ENCODE measurements at places on chromosomes 1 and 21. TPM values are rescaled to one million over a fixed set of nuclear protein-coding genes. Genes with fewer than 3 reads are reported as not detected.

DNA sequence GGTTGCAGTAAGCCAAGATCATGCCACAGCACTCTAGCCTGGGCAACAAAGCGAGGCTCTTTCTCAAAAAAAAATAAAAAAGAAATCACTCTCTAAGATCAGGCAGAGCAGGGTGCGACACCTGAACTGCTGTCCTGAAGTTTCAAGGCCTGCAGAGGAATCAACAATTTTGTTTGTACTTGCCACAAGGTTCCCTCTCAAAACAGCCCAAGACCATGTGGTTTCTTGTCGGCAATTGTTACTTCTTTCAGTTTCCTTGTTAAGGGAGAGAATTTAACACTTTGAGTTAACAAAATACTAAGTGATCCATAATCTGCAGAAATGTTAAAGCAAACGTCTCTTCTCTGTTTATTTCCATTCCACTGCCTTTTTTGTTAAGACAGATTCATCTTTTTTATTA, 36.5 kb downstream of the MACO1 start:
- H3K27me3 ChIP-seq, result no peaks in the 10 kb centered on the region
- H3K36me3 ChIP-seq, result no peaks in the 10 kb centered on the region
- no peak overlapping the region for H3K27ac ChIP-seq
- no peak for DNase-seq
- H3K4me3 ChIP-seq, result no peak overlapping the region
- no peaks in the 10 kb centered on the region for H3K4me1 ChIP-seq

Gene B4GALT2
- 39.1 TPM for total RNA-seq

DNA sequence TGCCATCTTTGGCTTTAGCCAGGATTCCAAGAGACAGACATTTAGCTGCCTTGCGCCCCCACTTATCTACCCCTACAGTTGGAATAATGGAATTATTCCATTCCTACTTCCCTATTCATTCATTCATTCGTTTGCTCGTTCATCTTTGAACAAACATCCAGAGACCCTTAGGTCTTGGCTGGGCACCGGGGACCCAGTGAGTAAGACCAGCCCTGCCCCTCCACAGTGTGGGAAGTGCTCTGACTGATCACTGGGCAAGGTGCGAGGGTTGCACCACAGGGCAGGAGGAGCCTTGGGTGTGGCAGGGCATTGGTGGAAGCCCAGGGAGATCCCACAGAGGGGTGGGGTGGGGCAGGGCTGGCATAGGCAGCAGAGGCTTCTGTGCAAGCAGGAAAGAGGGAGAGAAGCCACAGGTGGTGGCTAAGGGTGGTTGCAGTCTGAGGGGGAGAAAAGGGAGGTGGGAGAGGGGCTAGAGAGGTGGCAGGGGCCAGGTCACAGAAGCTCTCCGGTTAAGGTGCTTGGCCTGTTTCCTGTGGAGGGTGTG, 35.0 kb upstream of the TMEM61 start:
- no peaks in the 10 kb centered on the region for H3K36me3 ChIP-seq
- H3K4me3 ChIP-seq, result no peak overlapping the region
- H3K27me3 ChIP-seq, result no peaks in the 10 kb centered on the region

- no peak overlapping the region for H3K4me3 ChIP-seq
- DNase-seq, result no peak
- peaks cover 3% of the 10 kb centered on the region for H3K4me1 ChIP-seq
- peaks cover 99% of the 10 kb centered on the region for H3K36me3 ChIP-seq
- H3K27me3 ChIP-seq, result no peaks in the 10 kb centered on the region
Measured at GRCh38 chr1:21716169-21716568, 47.0 kb upstream of the RAP1GAP start.

DNA sequence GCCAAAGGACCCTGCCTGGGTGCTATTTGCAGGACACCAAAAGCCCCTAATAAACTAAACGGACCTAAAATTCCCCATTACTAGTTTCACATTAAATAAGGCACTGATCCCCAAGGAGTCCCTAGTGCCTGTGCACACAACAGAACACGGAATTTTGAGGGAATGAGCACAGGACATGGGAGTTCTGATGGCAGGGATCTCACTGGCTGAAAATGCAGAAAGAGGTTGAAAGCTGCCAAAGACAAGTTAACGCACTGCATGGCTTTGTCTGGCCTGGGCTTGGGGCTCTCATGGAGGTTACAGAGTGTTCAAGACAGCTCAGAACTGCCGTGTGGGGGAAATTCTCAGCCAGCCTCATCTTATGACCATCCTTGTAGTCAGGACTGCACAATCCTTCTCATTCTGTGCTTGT, 15.6 kb upstream of the ATP1B1 start:
- no peak overlapping the region for H3K27ac ChIP-seq
- no peaks in the 10 kb centered on the region for H3K36me3 ChIP-seq
- H3K27me3 ChIP-seq, result no peaks in the 10 kb centered on the region

GRCh38 chr1:24392982-24393650, 20.5 kb downstream of the STPG1 start:
- H3K4me1 ChIP-seq, result peaks cover 4% of the 10 kb centered on the region
- H3K27me3 ChIP-seq, result no peaks in the 10 kb centered on the region

DNA sequence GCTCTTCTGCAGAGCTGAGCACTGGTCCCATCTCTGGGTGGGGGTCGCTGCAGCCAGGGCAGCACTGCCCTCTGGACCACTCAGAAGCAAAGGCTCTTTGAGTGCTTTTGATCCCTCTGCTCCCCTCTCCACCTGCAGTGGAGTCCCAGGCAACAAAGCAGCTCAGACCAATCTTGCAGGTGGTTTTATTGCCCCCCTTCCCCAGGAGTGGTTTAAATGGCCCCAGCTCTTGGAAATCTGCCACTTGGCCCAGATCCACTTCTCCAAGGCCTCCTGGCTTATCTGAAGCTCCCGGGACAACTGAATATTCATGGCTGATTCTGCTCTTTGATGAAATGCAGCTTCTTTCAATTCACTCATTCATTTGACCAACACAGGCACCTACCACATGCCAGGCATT, 2.7 kb downstream of the STUM start:
- peaks cover 62% of the 10 kb centered on the region for H3K27me3 ChIP-seq
- no peak overlapping the region for H3K27ac ChIP-seq
- H3K36me3 ChIP-seq, result no peaks in the 10 kb centered on the region
- peaks cover 28% of the 10 kb centered on the region for H3K4me1 ChIP-seq
- no peak for DNase-seq
- H3K4me3 ChIP-seq, result no peak overlapping the region

Gene PLA2G4A
- 11.7 TPM for total RNA-seq

- no peak for DNase-seq
- no peaks in the 10 kb centered on the region for H3K36me3 ChIP-seq
- peaks cover 4% of the 10 kb centered on the region for H3K4me1 ChIP-seq
- no peak overlapping the region for H3K4me3 ChIP-seq
Measured at GRCh38 chr1:178046591-178047270, 47.2 kb upstream of the RASAL2 start.

DNA sequence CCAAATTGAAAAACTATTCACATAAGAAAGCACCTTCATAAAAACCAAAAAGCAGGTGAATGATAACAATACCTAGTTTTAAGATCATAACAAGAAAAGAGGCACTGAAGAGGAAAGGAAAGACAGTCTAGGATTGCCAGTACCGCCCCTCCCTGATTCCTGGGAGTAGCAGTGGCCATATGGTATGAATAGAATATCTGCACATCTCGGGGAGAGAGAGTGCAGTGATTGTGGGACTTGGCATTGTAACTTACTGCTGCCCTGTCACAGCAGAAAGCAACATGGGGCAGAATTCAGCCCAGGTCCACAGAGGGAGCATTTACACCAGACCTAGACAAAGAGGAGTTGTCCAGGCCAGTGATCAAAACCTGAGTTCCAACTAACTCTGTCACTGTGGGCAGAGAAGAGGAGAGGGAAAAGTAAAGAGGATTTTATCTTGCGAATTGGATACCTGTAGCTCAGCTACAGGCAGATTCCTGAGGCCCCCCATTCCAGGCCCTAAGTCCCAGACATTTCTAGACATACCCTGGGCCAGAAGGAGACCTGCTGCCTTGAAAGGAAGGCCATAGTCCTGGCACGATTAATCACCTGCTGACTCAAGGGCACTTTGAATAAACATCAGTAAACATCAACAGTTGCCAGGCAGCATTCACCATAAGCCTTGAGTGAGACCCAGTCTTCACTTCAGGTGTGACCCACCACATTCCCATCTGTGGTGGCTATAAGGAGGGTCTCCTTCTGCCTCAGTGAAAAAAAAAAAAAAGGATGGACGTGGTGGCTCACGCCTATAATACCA, 397.5 kb downstream of the TGFB2 start:
- no peak overlapping the region for H3K4me3 ChIP-seq
- no peaks in the 10 kb centered on the region for H3K4me1 ChIP-seq
- no peak overlapping the region for H3K27ac ChIP-seq
- no peaks in the 10 kb centered on the region for H3K27me3 ChIP-seq

Gene PCBP3
- total RNA-seq, result 13.8 TPM

Gene HDAC1
- total RNA-seq, result 61.8 TPM

DNA sequence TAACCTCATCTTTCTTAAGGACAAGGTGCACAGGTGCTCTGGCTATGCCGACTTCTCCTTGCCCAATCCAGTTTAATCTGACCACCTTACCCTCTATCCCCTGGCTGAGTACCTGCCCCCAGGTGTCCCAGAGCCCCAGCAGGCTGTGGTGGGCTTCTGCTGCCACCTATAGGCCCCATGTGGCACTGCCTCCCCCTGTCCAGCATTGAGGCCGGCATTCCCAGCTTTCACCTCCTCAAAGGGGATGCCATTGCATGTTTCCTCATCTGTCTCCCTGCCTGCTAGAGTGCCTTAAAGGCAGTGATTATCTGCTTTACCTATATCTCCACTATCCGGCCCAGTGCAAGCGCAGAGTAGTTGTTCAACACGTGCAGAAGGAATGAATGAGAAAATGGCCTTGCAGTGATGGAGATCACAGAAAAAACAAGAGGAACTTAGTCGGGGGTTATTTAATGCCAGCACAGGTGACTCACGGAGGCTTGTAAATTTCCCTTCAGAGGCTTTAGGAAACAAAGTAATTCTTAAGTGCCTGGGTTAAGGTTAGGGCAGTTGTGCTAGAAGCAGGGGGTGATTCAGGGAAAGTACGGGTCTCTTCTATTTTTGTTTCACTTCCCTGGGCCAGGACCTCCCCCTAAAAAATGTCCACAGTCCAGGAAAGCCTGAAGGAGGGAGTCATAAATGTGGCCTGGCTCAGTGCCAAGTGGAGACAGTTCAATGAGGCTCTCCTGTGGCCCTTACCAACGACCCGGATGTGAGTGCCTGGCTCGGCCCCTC, 131.8 kb upstream of the NGF start:
- no peak overlapping the region for H3K27ac ChIP-seq
- H3K27me3 ChIP-seq, result no peaks in the 10 kb centered on the region
- no peak overlapping the region for H3K4me3 ChIP-seq
- no peaks in the 10 kb centered on the region for H3K36me3 ChIP-seq

DNA sequence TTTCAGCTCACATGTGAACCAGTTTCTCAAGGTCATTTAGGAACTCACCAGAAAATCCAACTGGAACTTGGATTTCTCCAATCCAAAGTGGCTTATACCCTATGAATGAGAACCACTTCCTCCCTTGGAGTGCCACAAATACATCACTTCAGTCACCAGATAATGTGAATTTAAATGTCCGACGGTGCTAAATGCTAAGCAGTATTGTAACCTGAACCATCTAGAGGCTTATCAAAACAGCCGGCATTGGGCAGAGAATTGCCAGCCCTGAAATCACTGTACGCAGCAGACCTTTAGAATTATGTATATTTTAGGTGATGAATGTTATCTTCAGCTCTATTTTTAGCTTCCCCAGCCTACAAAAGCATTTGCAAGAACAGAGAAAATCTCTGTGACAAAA, 76.8 kb upstream of the COX20 start:
- H3K27me3 ChIP-seq, result no peaks in the 10 kb centered on the region
- no peaks in the 10 kb centered on the region for H3K4me1 ChIP-seq
- H3K36me3 ChIP-seq, result no peaks in the 10 kb centered on the region
- H3K27ac ChIP-seq, result no peak overlapping the region
- DNase-seq, result no peak

Gene PIK3C2B
- 42.6 TPM for total RNA-seq

DNA sequence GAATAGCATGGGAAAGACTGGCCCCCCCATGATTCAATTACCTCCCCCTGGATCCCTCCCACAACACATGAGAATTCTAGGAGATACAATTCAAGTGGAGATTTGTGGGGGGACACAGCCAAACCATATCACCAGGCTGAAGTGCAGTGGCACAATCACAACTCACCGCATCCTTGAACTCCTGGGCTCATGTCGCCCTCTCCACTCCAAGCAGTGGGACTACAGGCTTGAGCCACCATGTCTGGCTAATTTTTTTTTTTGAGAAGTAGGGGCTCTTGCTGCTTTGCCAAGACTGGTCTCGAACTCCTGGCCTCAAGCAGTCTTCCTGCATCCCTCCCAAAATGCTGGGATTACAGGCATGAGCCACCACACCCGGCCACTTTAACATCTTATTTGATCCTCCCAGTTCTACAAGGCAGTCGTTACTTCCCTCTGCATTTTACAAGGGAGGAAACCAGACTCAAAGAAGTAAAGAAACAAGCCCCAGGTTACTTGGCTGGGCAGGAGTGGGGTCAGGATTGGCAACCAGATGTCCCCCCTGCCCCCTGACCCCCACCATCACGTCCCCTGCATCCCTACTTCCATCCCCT, 26.9 kb upstream of the ACTL8 start:
- no peak overlapping the region for H3K27ac ChIP-seq
- no peaks in the 10 kb centered on the region for H3K4me1 ChIP-seq
- no peak for DNase-seq
- no peaks in the 10 kb centered on the region for H3K36me3 ChIP-seq
- no peaks in the 10 kb centered on the region for H3K27me3 ChIP-seq

GRCh38 chr1:94989398-94989797, 62.5 kb upstream of the CNN3 start:
- no peaks in the 10 kb centered on the region for H3K4me1 ChIP-seq
- no peak for DNase-seq
- no peaks in the 10 kb centered on the region for H3K36me3 ChIP-seq
- H3K4me3 ChIP-seq, result no peak overlapping the region

- no peaks in the 10 kb centered on the region for H3K27me3 ChIP-seq
- no peak overlapping the region for H3K27ac ChIP-seq
- no peaks in the 10 kb centered on the region for H3K4me1 ChIP-seq
- no peaks in the 10 kb centered on the region for H3K36me3 ChIP-seq
- DNase-seq, result no peak
Measured at GRCh38 chr1:170732252-170732588, 68.3 kb downstream of the PRRX1 start.

- no peak overlapping the region for H3K4me3 ChIP-seq
- peaks cover 5% of the 10 kb centered on the region for H3K4me1 ChIP-seq
- H3K36me3 ChIP-seq, result no peaks in the 10 kb centered on the region
Measured at GRCh38 chr21:28240586-28240985, 752.1 kb downstream of the LTN1 start.

DNA sequence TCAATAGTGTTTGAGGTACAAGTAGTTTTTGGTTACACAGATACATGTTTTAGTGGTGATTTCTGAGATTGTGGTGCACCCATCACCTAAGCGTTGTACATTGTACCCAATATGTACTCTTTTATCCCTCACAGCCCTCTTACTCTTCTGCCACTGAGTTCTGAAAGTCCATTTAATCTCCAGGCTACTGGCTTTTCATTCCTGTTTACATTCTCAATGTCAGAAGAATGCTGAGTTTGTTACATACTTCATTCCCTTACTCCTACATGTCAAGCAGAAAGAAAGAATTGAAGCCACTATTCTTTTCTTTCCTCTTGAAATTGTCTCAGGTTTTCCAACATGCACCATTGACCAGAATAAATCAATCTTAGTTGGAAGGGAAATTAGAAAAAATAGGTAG, 1565.9 kb downstream of the PLA2G4A start:
- H3K36me3 ChIP-seq, result no peaks in the 10 kb centered on the region
- H3K27ac ChIP-seq, result no peak overlapping the region
- DNase-seq, result no peak
- H3K4me3 ChIP-seq, result no peak overlapping the region

- H3K36me3 ChIP-seq, result peaks cover 51% of the 10 kb centered on the region
- no peak overlapping the region for H3K4me3 ChIP-seq
- no peak for DNase-seq
- no peak overlapping the region for H3K27ac ChIP-seq
- no peaks in the 10 kb centered on the region for H3K27me3 ChIP-seq
- peaks cover 11% of the 10 kb centered on the region for H3K4me1 ChIP-seq
Measured at GRCh38 chr1:184801503-184801902, 46.8 kb upstream of the EDEM3 start.

Measured in left lung (tissue), 14 donors.